ENCODE measurements at places on chromosomes 6 and 20.

- no peak for DNase-seq
These were observed 196.4 kb downstream of the SIM1 start for GRCh38 chr6:100268326-100268725.

DNA sequence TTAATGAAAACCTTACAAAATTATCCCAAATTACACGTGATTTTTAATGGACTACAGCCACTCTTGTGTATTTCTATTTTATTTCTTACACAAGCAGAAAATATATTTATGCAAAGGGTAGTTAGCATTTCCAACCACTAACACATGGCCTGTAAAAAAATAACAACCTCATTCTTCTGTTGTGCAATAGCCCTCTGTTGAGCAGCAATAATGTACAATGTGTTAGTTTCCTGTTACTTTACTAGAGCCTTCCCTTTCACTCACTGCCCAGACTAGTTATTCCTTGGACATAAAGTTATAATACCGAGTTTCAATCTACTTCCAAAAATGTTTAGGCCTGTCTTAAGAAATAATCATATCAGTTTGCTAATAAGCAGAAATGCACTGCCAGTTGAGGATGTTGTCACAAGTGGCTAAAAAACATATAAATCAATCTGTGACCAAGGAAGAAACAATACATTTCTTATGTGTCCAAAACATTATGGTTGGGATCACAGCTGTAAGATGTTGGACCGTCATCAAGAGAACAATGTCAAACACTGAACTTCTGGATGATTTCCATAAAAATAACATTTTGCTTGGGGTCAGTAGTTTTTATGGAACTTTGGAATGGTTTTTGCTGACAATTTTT lies 73.6 kb upstream of the RNF146 start:
- no peak for DNase-seq

DNA sequence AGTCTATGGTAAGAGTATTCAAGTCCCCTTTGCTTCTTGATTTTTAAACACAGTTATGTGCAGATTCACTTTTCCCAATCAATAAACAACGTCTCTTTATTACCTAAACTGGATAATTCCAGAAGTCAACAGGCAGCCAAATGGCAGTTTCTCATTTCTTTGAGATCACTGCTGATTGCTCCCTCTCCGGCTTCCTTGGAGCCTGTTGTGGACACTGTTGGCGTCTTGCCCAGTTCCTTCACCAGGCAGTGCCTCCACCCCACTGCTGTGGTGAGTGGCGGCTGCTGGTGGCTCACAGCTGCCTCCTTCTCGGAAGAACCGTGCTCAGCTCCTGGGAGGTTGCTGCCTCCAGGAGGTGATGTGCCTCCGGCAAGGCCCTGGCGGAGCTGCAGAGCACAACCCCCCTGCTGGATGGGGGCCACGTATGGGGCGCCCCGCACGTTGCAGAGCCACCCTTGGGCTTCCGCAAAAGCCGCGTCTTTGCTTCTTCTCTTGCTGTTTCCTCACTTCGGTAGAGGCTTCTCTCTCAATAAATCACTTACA lies 105.1 kb upstream of the CNKSR3 start:
- peak; percentile 50 for DNase-seq

DNA sequence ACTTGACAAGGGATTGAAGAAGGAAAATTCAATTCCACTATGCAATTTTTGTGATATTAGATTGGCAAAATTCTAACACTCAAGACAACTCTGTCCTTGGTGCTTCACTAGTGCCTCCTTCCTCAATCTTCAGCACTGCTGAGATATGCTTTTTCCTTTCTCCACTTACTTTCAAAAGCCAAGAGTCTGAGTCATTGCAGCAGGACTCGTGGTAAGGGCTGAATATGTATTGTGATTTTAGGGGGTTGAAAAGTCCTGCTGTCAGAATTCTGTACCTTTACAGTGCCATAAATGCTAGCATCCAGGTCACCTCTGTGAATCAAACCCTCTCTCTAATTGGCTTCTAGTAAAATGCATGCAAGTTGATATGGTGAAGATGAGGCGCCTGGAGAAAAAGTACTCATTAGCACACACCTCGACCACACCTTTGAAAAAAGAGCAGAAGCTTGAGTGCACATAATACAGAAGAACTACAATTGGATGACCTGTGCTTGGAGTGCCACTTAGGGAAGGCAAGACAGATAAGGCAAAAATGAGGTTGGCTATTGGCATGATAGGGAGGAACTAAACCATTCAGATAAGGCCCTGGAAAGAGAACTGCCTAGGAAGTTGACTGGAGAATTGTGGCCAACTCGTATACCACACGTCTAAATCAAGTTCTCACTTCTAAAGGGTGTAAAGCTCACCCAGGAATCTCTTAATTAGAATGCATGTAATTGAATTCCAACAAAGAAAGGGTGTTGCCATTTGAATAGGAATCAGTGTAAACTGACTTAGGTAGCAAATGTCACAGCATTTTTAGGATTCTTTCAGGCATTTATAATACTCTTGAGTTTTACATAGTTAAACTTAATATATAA lies 43.6 kb upstream of the FAM83B start:
- DNase-seq = peak; percentile 16

DNA sequence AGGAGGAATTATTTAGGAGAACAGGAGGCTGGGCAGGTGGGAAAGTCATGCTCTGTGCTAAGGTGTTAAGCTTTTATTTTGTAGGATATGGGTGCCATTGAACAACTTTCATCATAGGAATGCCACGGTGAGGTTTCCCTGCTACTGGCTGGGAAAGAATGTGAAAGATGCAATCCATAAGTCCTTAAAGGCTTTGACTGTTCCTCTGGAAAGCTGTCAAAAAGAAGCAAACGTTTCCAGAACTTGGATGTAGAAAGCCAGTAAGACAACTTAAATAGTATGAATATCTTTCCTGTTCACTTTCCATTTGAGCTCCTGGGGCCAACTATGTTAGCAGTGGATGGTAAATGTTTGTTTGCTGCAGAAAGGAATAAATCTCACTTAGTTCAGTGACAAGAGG lies 574.4 kb downstream of the RNF144B start:
- DNase-seq = no peak

DNA sequence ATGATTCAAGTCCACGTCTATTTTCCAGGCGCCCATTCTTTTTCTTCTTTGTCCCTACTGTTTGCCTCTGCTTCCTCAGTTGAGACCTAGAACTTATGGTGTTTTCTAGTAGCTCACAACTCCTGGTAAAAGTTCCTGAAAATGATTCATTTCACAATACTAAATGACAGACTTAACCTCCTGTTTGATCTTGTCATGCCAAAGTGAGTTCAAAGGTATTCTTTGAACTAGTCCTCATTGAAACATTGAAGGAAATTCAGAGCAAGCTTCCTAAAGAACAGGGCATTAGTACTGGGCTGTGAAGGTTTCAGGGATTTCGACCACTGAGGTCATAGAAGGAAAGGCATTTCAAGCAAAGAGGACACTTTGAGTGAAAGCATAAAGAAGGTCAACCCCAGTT lies 132.8 kb downstream of the IBTK start:
- DNase-seq = no peak

GRCh38 chr6:72936766-72937559 lies 288.3 kb downstream of the KHDC1L start:
- DNase-seq = no peak

DNA sequence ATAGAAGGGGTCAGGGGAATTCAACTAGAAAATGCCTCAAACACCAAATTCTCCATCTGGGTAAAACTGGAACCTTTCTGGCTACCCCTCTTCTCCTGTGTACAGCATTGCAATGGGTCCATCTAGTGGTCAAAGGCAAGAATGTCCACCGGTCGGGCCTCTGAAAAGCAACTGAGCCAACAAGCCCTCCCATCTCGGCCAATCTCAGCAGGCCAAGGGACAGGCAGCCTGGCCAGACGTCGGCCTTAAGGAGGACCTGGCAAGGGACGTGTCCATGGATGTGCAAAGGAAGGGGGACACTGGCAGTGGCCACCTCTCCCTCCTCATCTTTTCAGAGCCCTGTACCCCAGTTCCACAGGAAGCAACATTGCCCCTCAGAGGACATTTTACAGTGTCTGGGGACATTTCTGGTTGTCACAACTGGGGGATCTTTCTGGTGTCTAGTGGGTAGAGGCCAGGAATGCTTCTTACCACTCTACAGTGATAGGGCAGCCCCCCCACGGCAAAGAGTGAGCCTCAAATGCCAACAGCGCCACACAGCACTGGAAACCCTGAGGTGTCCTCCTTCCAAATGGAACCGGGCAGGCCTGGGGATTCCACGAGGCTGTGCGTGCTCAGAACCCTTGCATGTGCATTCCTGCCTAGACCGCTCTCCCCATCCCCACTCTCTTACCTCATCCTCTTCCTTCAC lies 99.8 kb upstream of the FOXA2 start:
- DNase-seq = no peak

DNA sequence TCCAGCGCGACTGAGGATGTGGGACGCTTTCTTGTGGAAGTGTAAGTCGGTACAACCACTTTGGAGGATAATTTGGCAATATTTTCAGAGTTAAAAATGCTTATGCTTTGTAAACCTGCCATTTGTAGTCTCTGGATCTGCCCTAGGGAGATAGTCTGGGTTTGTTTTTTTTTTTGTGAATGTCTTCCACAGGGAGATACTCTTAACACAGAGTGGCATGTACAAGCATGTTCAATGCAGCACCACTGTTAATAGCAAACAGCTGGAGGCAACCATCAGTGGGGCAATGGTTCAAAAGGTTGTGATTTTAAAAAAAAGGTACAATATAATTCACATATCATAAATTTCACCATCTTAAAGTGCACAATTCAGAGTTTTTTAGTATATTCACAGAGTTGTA lies 22.4 kb downstream of the SLC9A8 start:
- no peak for DNase-seq

DNA sequence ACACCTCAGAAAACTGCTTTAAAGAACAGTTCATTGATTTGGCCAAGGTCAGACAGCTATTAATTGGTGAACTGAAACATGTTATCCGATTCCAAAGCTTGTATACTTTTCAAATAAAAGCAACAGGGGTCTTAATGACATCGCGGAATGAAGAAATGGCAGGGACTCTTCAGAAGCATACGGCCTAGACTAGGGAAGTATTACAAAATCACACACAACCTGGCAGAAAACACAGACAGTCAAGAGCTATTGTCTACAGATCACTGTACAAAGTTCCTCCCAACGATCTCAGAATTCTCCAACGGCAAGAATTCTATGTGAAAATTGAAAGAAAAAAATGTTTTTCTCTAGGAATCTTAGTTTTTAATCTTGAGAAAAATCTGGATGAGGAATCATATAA lies 105.5 kb downstream of the PTPRK start:
- no peak for DNase-seq

Measured in kidney epithelial cell (primary cell).